ENCODE measurements at places on chromosomes 16 and 17.

GRCh38 chr16:78952630-78953029 is 647.9 kb downstream of the MAF start:
- DNase-seq: no peak

- DNase-seq: no peak
Measured at GRCh38 chr17:4480929-4481898, 17.5 kb upstream of the SPNS2 start.

DNA sequence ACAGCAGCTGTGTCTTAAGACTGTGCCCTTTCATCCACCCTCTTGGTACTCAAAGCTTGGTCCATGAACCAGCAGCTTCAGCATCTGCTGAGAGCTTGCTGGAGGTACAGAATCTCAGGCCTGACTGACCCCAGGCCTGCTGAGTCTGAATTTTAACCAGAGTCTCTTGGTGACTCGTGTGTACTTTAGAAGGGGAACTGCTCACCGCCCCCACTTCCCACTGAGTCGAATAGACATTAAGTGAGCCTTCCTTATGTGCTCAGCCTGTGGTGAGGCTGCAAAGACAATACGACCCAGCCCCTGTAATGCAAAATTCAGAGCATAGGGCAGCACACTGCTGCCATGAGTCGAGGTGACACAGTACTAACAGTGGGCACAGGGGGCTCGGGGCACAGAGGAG is 662.8 kb downstream of the WWOX start:
- DNase-seq: no peak

DNA sequence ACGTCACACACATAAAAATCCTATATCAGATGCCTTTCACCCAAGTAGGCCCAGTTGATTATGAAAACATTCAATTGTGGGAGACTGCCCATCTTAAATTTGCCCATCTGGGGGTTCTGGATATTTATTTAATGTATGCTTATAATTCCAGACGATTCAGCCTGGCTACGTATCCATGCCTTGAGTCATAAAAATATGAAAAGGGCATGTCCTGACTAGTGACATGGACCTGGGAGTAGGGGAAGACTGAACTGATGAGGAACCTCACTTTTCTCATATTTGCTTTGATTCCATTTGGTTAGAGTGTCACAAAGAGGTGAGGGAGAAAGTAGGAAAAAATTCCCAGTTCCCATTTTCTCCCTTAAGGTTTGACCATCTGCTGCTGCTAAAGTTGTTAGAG is 122.5 kb upstream of the GNAO1 start:
- DNase-seq: no peak

DNA sequence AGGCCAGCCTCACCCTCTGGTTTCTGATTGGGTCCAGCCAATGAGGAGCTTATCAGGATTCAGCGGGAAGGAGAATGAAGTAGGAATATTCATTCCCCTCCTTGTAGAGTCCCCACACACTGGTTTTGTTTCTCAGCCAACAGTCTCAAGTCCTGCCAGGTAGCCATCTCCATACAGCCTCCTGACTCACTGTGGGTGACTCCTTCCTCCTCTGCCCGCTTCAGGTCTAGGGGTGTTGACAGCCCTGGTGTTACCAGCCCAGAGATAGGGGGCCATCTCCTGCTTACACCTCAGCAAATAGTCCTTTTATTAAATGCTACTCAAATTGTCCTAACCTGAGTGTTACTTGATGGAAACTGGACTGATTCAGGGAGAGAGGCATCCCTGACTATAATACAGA is 4.0 kb upstream of the MFAP4 start:
- DNase-seq: no peak

DNA sequence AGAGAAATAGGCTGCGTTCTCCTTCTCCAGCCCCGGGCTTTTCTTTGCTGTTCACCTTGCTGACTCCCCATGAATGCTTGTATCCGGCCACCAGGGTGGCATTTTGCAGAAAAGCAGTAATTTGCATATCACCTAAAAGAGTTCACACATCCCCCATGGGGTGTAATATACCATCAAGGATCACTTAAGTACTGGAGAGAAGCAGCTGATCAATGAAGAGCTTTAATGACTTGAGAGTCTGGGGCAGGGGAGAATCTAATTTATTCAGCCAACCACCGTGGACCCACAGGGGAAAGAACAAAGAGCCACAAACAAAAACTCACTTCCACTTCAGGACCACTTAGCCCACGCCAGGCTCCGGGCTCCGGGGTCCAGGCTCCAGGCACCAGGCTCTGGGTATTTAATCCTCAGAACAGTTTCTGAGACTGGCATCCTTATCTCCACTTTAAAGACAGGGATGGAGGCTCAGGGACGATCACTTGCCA is 33.9 kb upstream of the SEC14L1 start:
- no peak for DNase-seq

- DNase-seq: no peak
Measured at GRCh38 chr17:7081341-7082062, 1.5 kb upstream of the CLEC10A start.

- no peak for DNase-seq
Measured at GRCh38 chr16:27704252-27704651, 154.3 kb downstream of the KATNIP start.

DNA sequence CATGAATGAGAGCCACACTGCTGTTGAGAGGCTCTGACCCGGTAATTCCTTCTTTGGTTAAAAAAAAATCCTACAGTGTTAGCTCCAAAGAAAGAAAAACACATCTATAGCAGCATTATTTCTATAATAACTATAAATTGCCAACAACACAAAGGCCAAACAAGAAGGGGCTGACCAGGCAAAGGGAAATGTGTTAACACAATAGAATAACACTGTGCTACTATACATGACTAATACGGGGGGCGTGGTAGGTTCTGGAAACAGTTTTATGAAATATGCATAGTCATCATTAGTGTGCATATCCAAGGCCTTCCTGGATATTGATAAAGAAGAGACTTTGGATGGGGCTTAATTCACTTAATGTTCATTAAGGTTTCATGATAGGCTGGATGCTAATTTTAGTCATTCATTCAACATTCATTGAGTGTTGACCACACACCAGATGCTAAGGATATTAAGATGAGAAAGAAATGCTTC is 50.0 kb upstream of the CCL1 start:
- no peak for DNase-seq

DNA sequence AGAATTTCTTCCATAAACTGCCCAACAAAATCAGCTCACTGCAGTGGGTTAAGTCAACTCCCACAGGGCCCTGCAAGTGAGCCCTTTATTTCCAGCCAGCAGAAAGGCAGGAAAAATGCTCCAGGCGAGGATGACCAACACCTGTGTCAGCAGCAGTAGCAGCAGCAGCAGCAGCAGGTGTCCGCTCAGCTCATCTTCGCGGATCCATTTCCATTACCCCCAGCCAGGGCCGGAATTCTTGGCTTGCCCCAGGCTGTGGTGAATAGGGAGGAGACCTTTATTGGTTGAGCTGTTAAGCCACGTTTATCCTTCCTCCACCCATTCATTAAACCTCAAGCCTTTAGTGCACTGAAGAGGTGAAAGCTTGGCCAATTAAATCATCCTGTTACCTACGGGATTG is 46.2 kb downstream of the MARCHF10 start:
- DNase-seq: peak; percentile 48

DNA sequence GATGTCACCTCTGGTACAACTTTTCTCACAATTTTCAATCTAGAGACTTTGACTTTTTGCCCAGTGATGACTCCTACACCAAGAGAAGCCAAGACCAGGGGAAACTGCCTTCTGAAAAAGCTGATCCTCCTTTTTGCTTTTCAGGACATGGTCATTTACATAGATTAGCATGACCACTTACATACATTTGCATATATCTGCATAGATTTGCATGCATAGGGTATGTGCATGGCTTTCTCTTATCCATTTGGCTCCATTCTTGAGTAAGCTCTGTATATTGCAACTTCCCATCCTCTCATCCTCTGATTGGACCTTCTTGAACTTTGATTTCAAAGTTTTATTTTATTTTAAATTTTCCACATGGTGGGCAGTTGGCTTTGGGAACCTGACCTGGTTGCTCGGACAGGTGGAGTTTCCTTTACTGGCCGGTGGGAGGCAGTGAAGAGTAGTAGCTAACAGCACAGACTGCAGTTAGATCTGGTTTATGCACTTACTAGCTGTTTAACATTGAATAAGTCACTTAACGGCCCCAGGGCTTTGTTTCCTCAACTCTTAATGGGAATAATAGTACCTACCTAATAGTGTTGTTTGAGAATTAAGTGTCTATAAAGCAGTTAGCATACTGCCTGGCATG is 92.9 kb downstream of the GPR139 start:
- no peak for DNase-seq

GRCh38 chr17:39950871-39951348 is 11.9 kb upstream of the GSDMA start:
- DNase-seq: no peak

DNA sequence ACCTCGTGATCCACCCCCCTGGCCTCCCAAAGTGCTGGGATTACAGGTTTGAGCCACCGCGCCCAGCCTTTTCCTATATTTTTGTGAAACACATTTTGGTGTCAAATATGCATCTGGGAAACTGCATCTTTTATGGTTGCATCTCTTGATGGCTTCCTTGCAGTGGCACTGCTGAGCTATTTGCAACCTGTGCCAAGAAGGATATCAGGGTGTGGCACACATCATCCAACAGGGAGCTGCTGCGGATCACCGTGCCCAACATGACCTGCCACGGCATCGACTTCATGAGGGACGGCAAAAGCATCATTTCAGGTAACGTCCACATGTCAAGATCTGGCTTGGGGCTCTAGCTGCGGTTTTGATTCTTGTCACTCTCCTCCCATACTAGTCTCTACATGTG is 16.8 kb upstream of the USP43 start:
- DNase-seq: no peak

- no peak for DNase-seq
Measured at GRCh38 chr17:39605492-39606433, 2.0 kb downstream of the NEUROD2 start.

DNA sequence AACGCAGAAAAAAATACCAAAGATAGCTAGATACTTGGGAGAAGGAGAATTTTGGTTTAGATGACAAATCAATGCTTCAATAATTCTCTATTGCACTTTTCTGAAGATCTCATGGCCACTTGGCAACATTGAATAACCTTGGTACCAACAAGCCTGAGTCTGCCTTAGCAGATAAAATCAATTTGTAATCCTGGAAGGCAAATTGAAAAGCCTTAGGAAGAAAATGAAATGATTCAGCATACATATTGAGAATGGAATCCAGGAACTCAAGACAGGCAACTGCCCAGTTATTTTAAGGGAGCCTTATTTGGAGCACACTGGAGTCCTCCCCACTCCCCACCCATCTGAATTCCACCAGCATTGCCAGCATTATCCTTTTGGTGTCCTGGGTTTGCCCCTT is 109.3 kb upstream of the SOX9 start:
- no peak for DNase-seq
